ENCODE measurements at places on chromosomes 3 and 15. TPM values are rescaled to one million over a fixed set of nuclear protein-coding genes. Genes with fewer than 3 reads are reported as not detected.

- no peaks in the 10 kb centered on the region for H3K27me3 ChIP-seq
- DNase-seq = no peak
- H3K27ac ChIP-seq = no peak overlapping the region
- peaks cover 6% of the 10 kb centered on the region for H3K36me3 ChIP-seq
- no peak overlapping the region for H3K4me3 ChIP-seq
Measured at GRCh38 chr3:105722943-105723556, 145.8 kb downstream of the CBLB start.

DNA sequence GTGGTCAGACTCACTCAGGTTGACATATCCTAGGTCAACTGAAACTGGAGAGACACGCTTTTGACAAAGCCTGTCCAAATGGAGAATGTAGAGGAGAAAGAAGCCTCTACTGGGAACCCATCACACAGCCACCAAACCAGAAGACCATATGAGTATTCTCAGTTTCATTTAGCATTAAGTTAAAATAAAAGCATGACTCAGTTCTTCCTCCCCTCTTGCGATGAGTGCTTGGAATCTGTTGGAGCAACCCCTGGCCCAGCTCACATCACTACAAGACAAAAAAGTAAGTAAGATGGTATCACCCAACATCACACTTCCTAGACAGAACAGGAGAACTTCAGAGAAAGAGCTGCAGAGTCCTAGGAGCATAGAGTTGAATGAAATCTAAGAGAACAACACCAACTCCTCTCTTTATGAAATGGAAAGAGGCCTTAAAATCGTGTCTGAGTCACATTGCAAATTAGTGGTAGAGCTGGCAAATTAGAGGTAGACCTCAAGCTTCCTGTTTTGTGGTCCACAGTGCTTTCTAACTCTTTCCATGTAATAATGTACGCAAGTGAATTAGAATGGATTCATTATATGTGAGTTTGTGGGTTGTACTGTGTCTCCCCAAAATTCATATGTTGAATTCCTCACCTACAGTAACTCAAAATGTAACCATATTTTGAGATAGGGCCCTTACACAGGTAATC, 51.2 kb downstream of the FGF12 start:
- no peak overlapping the region for H3K27ac ChIP-seq
- no peak for DNase-seq
- no peak overlapping the region for H3K4me3 ChIP-seq
- H3K4me1 ChIP-seq = no peaks in the 10 kb centered on the region
- no peaks in the 10 kb centered on the region for H3K36me3 ChIP-seq
- H3K27me3 ChIP-seq = no peaks in the 10 kb centered on the region

DNA sequence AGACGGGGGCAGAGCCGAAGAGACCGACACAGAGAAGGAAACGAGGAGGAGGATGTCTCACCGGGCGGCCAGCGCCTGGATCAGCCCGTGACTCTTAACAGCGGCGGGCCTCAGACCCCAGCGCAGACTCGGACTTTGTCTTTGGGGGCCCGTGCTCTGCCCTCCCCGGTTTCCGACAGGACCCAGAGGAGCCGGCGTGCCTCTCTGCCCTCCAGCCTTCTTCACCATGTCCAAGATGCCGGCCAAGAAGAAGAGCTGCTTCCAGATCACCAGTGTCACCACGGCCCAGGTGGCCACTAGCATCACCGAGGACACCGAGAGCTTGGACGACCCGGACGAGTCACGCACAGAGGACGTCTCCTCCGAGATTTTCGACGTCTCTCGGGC, 1.0 kb downstream of the TSC22D2 start:
- H3K27me3 ChIP-seq = no peaks in the 10 kb centered on the region
- no peak for DNase-seq
- H3K27ac ChIP-seq = peak overlapping the region; percentile 100
- no peaks in the 10 kb centered on the region for H3K36me3 ChIP-seq
- peaks cover 12% of the 10 kb centered on the region for H3K4me1 ChIP-seq

DNA sequence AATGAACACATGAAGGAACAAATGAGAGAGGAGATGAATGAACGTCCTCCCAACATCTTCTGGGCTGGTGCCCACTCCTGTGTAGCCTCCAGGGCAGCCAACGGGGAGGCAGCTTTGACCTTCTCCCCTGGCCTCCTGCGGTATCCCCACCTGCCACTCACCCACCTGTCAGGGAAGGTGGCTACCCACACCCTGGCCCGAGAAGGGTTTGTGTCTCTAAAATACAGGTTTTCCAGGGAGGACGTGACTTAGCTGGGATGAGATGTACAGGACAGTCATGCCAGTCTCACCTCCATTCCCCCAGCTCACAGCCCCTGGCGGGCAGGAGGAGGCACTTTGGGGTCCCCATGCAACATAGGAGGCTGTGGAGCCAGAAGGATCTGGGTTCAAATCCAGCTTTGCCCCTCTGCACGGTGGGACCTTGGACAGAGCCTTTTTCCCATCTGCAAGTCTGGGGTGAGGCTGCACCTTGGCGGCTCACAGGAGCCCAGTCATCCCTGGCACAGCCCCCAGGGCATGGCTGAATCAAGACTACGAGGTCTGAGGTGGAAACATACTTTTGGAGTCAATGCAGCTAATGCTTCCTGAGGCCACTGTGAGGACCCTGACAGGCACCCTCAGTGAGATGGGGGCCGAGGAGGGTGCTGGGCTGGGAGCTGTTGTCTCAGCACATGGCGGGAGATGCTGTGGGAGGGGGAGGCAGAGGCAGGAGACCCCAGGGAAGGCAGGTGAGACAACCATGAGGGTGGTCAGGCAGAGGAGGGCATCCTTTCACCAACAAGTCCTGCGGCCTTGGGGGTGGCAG, 11.1 kb upstream of the PLXND1 start:
- H3K27ac ChIP-seq = no peak overlapping the region
- no peak overlapping the region for H3K4me3 ChIP-seq
- no peak for DNase-seq
- no peaks in the 10 kb centered on the region for H3K27me3 ChIP-seq

- H3K36me3 ChIP-seq = no peaks in the 10 kb centered on the region
- H3K4me1 ChIP-seq = no peaks in the 10 kb centered on the region
- no peak overlapping the region for H3K27ac ChIP-seq
- no peak overlapping the region for H3K4me3 ChIP-seq
- peaks cover 3% of the 10 kb centered on the region for H3K27me3 ChIP-seq
Measured at GRCh38 chr3:108946292-108947285, 7.1 kb downstream of the GUCA1C start.

DNA sequence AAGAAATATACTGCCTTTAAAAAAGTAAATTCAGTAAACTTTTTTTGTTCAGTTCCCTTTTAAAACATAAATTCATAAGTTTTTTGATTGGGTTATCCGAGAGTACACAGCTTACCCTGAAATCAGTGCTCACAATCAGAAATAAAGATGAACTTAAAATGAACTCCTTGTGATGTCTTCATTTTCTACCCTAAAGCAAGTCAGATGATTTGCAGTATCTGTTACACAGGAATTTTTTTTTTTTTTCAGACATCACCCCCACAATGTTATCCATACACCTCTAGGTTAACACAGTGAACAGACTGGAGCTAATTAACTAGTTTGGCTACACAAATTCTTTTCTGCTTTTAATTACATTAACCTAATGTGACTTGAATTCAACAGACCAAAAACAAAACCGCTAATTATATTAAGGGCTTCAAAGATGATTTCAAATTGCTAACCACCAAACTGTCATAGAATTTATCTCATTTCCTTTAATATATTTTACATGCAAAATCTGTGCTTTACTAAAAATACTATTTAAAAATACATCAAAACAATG, 1042.0 kb downstream of the ROBO1 start:
- no peak overlapping the region for H3K27ac ChIP-seq
- no peaks in the 10 kb centered on the region for H3K27me3 ChIP-seq
- H3K4me1 ChIP-seq = no peaks in the 10 kb centered on the region

DNA sequence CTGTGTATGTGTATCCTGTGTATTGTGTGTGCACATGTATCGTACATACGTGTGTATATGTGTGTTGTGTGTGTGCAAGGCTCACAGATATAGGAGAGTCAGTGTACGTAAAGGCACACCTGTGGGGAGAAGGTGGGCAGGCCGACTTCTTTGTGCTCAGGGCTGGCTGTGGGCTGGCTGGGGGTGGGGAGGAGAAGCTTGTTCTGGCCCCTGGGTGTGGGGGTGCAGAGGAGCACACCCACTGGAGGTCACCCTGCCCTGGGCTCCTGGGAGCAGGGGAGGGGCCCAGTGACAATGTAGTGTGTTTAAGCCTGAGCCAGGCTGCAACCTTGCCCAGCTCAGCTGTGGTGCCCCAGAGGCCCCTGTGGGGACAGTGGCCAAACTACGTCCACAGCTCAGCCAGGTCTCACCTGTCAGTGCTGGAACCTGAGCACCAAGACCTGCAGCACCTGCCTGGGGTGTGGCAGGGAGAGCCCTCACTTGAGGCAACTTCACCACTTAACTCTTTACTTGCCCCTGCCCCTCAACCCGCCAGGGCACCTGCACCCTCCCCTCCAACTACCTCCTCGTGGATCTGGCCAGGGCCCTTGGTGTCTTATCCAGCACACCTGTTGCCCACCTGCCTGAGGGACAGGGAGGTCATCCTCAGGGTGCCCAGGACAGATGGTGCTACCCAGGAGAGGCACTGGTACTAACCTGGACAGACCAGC, 2.6 kb upstream of the HHATL start:
- H3K27me3 ChIP-seq = no peaks in the 10 kb centered on the region
- H3K27ac ChIP-seq = no peak overlapping the region
- no peak overlapping the region for H3K4me3 ChIP-seq
- no peak for DNase-seq
- H3K4me1 ChIP-seq = no peaks in the 10 kb centered on the region
- no peaks in the 10 kb centered on the region for H3K36me3 ChIP-seq

GRCh38 chr15:52808441-52808840, 18.3 kb upstream of the ONECUT1 start:
- no peak overlapping the region for H3K4me3 ChIP-seq
- no peak overlapping the region for H3K27ac ChIP-seq
- no peaks in the 10 kb centered on the region for H3K27me3 ChIP-seq
- peaks cover 30% of the 10 kb centered on the region for H3K4me1 ChIP-seq
- no peaks in the 10 kb centered on the region for H3K36me3 ChIP-seq

C3orf70 gene
- total RNA-seq = 0.79 TPM

ZBTB47 gene
- 7.4 TPM for total RNA-seq

All from liver (tissue), 10 donors.